Activated CD8-positive, alpha-beta T cell treated with anti-CD3 and anti-CD28 coated beads for 36 hours (primary cell): ENCODE measurements at places on chromosomes 2 and 18. TPM values are rescaled to one million over a fixed set of nuclear protein-coding genes. Genes with fewer than 3 reads are reported as not detected.

- no peak for DNase-seq
Measured at GRCh38 chr18:53861185-53861584, 363.3 kb downstream of the MBD2 start.

DNA sequence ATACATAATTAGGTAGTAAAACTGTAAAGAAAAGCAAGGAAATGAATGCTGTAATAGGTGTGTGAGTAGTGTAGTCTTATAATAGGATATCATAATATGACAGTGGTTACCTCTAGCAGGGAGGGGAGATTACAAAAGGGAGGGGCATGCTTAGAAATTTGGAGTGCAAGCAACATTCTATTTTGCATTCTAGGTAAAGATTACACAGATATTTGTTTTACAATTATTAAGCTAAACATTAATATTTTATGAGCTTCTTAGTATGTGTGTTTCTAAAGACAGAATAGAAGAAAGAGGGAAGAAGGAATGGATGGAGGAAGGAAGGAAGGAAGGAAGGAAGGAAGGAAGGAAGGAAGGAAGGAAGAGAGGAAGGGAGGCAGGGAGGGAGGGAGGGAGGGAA is 177.9 kb downstream of the PAX3 start:
- DNase-seq = no peak

- DNase-seq = no peak
Measured at GRCh38 chr2:241795021-241795999, 13.7 kb upstream of the NEU4 start.

DNA sequence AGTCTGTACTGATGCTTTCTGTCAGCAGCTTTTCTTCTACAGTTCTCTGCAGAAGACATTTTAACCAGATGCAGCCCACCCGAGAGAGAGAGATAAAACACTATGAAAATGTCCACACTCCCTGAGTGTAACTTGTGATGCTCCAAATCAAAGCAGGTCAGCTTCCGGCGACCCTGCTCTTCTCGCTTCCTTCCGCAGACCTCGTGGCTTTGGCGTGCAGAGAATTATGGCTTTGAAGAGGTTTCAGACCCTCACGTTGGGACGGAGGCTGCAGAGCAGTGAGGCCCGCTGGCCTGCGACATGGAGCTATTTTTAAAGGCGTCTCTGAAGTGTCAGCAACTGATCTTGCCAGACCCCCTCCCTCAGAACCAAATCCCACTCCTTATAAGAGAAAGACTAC is 41.8 kb downstream of the TMEM163 start:
- peak; percentile 51 for DNase-seq

C2orf72 gene
- 5.1 TPM for total RNA-seq
